ENCODE measurements at places on chromosomes 7 and 10. TPM values are rescaled to one million over a fixed set of nuclear protein-coding genes. Genes with fewer than 3 reads are reported as not detected.

The LFNG gene
- 34.2 TPM for total RNA-seq

The H2BK1 gene
- total RNA-seq = 0.83 TPM

The GRK5 gene
- 25.6 TPM for total RNA-seq

The HKDC1 gene
- total RNA-seq = 0.09 TPM

The SPDYE2 gene
- total RNA-seq = not detected

The GATAD1 gene
- 22.1 TPM for total RNA-seq

The NKX1-2 gene
- total RNA-seq = not detected

The NCF1 gene
- total RNA-seq = not detected

The CD36 gene
- not detected for total RNA-seq

The HMX2 gene
- not detected for total RNA-seq

The PPP1R9A gene
- not detected for total RNA-seq

The NEBL gene
- total RNA-seq = 0.59 TPM

The RBP4 gene
- total RNA-seq = not detected

The TOMM7 gene
- 196 TPM for total RNA-seq
